ENCODE measurements at places on chromosomes 1 and 21. TPM values are rescaled to one million over a fixed set of nuclear protein-coding genes. Genes with fewer than 3 reads are reported as not detected.
A peak's percentile ranks its signal among the peaks of the same experiment; 100 is the strongest.

Gene CDA
- 0.18 TPM for polyA plus RNA-seq

Gene GLUL
- 438 TPM for polyA plus RNA-seq

Gene TTC22
- 0.05 TPM for polyA plus RNA-seq

Gene CYB561D1
- 11.1 TPM for polyA plus RNA-seq

Gene CACNA1S
- polyA plus RNA-seq, result 56.1 TPM

Gene COG2
- 21.2 TPM for polyA plus RNA-seq

Gene SLC35A3
- 12.1 TPM for polyA plus RNA-seq

Gene GPR37L1
- polyA plus RNA-seq, result 0.08 TPM

Gene ZNF326
- polyA plus RNA-seq, result 23.0 TPM

Gene DNAI4
- polyA plus RNA-seq, result 4.3 TPM

Gene TNNT2
- 1,099 TPM for polyA plus RNA-seq

Gene UTS2
- not detected for polyA plus RNA-seq

Gene TCEA3
- polyA plus RNA-seq, result 366 TPM

Gene CRYAA
- polyA plus RNA-seq, result not detected

DNA sequence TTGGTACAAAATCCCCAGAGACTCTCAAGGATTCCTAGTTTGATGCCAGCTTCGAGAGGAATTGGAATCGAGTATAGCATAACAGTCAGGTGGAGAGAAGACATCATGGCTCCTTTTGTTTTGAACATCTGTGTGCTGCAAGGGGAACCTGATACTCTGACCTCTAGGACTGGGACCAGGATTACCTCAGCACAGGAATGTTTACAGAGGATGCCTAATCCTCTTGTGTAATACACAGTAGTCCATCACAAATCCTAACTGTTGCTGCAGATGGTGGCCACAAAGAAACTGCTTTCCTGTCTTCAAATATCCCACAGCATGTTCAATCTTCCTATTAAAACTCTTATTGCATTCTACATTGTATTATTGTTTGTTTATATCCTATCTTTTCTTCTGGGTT is 111.8 kb upstream of the PRMT6 start:
- no peak for DNase-seq

DNA sequence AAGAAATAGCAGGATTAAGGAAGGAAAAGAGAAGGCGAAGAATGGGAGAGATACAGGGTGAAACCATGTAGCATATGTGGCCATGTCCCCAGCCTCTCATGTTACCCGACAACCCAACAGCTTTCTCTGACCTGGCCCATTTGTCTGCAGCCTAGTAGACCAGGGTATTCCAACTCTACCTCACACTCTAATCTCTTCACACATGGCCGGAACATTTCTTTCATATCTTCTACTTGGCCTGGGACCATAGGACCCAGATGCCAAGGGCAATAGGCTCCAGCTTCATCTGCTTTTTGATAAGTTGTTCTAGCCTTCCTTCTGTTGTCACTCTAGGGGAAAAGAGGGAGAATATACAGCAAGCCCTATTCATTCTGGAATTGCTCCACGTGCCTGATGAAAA is 95.0 kb upstream of the DPT start:
- DNase-seq, result no peak

- DNase-seq, result peak; percentile 32
Measured at GRCh38 chr1:170415710-170416372, 116.1 kb upstream of the GORAB start.

GRCh38 chr1:77762072-77762476 is 2.4 kb upstream of the USP33 start:
- no peak for DNase-seq

GRCh38 chr1:224434691-224435317 is at the start of gene WDR26:
WDR26 (minus strand) TSS chr1:224434797.
- peak; percentile 77 for DNase-seq

DNA sequence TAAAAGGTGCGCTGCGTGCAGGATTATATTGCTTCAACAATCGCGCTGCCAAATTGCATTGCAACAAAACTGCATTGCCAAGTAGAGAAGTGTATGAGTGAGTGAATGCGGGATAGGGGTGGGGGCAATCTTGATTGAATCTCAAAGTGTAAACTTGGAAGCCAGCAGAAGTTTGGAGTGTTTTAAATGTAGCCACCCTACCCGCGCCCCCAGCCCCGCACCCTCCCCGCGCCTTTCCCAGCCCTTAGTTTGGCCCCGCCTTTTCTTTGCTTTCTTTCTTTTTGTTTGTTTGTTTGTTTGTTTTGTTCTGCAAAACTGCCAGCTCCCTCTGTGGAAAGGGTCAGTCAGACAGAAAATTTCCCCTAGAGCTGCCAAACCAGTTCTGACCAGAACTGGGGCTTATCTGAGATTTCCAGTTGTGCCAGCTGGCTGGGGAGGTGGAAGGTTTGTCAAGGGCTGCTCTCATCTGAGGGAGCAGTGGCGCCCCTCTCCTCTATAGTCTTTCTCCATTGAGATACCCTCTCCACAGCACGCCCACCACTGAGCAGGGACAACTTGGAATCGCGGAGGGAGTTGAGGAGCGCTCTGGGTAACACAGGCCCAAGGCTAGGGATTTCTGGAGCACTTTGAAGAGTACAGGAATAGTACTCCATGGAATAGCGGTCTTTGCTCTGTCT is 666 bp upstream of the BEND5 start:
- no peak for DNase-seq

DNA sequence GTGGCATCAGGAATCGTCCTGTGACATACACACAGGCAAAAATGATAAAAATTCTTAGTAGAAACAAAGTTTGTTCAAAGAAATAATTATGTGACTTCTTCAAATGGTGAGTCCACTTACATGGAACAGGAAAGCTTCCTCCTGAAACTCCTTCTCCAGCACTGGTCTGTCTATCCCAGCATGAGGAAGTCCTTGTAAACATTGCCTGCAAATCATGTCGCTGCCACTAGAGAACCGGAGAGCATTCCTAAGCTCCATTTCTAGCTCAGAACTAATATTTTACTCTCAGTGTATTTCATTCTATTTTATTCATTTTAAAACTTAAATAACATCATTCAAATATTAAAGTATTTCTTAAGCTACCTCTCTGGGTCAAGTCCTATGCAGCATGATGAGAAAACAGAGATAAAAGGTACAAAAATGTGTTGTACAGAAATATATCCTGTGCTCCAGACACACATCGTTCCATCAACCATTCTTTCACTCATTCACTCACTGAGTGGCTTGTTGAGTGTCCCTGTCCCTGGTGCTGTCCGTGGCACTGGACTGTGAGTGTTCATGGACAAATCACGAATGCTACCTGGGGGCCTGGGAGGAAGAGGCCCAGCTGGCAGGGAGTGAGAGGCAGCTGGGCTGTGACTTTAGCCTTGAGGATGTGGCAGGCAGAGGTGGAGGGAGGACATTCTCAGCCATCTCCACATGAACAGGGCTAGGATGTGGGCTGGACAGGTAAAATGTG is 10.0 kb downstream of the CYP4A22 start:
- DNase-seq, result no peak

DNA sequence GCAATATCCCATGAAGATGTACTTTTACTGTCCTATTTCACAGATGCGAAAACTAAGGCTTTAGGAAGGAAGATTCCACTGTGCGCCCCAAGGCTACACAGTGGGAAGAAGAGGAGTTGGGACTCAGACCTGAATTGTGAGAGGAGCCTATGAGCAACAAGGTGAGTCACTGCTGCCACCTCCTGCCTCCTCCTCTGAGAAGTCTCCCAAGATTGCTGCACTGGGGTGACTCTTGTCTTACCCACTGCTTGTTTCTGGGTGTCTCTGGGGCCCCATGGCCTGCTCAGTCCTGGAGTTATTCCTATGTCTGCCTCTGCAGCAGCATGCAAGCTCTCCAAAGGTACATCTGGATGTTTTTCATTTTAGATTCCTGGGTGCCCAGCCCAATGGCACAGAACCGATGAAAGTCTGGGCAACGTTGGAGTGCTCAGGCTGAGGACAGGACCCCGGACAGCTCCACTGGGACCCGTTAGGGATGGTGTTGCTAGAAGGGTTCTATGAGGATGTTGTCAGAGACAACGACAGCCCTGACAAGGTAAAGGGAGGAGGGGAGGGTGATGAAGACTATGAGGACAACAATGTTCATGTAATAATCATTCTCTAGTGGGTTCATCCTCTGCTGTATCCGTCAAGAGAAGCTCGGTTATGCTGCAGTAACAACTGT is 11.0 kb upstream of the C1QA start:
- no peak for DNase-seq

DNA sequence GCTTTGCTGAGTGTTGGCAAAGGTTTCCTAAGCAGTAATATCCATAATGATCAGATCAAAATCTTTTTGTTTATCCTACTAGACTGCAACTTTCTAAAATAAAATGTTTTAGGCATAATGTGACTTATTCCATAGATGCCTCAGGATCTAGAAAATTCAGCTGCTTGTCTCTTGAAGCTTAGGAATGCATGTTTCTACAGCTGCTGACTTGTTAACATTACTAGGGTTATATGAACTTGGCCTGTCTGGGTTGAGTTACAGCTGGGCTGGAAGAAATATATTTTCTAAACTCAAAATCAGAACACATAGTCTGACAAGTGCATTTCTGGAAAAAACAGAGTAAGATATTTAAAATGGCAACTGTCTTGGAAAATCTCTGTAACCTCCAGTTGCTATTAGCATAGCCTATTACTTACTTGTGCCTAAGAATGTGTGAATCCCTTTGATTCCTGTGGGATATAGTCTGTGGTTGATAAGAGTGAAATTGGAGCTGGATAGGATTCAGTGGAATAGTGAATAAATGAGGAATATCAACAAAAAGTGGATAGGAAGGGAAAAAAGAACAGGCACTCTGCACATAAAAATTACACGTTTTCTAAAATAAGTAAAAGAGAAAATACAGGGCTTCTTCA is 61.2 kb downstream of the RGS4 start:
- DNase-seq, result no peak

GRCh38 chr1:209265301-209265700 is 318.2 kb upstream of the CAMK1G start:
- DNase-seq, result no peak

GRCh38 chr1:12150456-12151200 is 16.2 kb upstream of the TNFRSF1B start:
- DNase-seq, result no peak

DNA sequence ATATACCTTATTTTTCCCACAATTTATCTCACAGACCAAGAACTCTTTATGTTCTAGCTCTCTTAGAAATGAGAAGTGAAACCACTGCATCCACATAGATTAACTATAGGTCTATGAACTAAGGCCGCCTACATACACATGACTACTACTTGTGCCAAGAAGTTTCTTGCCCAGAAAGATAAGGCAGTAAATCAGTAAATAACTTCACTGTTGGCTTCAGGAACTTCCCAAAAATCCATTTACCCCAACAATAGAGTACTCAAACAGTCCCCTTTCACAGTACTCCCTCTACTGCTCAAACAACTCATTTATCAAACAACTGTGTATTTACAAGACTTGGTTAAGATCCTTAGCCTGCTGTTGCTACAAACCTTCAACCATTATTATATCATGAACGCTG is 96.5 kb downstream of the NME7 start:
- DNase-seq, result peak; percentile 14

DNA sequence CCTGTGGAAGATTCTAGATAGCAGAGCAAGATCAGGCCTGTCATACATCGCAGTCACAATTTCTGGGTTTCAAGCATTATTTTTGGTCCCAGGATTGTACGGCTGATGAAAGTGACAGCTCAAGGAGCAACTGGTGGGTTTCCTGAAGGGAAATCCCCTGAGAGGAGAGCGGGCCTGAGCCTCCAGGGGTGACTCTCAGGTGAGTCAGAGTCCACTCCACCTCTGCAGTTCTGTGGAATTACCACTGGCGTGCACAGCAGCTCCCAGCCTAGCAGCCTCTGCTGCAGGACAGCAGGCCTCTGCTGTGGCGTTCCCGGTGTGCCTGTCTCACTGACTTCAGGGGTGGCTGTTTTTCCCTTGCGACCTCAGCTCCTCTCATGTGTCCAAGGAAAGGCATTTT is 24.4 kb downstream of the SLC66A1 start:
- DNase-seq, result no peak

DNA sequence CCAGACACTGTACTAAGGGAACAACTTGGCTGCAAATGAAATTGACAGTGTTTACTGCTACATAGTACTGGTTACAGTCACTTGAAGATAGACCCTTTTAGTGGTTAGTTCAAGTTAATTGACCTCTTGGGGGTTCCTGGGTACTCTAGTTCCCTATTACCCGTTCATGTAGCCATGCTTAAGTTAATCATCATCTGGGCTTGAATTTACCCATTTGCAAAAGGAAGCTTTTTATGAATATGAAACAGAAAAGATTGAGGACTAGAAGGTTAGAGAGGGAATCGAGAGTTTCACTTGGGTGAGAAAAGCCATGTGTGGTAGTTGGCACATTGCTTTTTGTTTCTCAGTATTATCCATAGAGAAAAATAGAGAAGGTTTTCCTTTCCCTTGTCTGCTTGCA is 2.7 kb downstream of the MIA3 start:
- DNase-seq, result no peak

GRCh38 chr1:175877939-175878737 is 134.7 kb upstream of the TNR start:
- DNase-seq, result no peak

DNA sequence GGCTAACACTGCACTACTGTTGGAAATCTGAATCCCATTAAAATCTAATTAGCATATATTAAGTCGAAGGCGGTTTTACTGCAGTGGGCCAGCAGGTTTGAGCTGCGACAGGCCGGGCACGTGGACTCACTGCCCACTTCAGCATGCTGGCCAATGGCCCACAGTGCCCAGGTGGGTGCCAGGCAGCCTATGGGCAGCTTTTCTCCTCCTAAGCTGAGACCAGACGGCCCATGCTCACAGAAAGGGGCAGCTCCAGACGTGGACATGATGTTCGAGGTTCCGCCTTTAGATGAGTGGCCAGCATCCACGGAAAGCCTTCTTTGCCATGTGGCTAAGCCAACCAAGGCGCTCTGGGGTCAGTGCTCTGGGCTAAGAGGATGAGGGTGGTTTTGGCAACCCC is 89.8 kb upstream of the KLHDC7A start:
- no peak for DNase-seq

GRCh38 chr1:62050165-62050564 is 144.5 kb upstream of the L1TD1 start:
- no peak for DNase-seq

DNA sequence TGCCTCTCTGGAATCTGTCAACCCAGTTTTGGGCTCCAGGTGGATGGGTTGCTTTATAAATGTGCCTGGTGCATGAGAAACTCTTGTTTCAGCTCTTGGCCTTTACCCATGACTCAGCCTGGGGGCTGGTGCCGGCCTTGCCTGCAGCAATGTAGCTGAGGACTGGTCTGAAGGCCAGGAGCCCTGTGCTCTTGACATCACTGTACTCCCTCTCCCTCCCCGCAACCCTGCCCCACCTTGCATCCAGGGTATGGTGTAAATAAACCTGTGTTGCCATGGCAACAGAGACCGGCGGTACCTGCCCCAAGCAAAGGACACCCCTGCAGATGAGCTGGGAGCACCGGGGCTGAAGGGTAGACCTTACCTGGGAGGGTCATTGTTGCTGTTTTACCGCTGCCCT is 13.3 kb downstream of the FAM151A start:
- no peak for DNase-seq

GRCh38 chr1:53851571-53852285 is 13.6 kb upstream of the NDC1 start:
- no peak for DNase-seq
